Choroid plexus epithelial cell (primary cell): ENCODE measurements at places on chromosomes 6 and 20.

- no peak for DNase-seq
Measured at GRCh38 chr20:24040896-24041459, 52.4 kb upstream of the GGTLC1 start.

- DNase-seq, result peak; percentile 38
Measured at GRCh38 chr20:62002882-62003480, 62.7 kb downstream of the TAF4 start.

GRCh38 chr6:97864826-97865225 is 581.8 kb upstream of the MMS22L start:
- no peak for DNase-seq

- DNase-seq, result no peak
Measured at GRCh38 chr20:49823152-49823847, 10.7 kb downstream of the SLC9A8 start.

- no peak for DNase-seq
Measured at GRCh38 chr20:57738484-57738883, 28.7 kb upstream of the PMEPA1 start.

DNA sequence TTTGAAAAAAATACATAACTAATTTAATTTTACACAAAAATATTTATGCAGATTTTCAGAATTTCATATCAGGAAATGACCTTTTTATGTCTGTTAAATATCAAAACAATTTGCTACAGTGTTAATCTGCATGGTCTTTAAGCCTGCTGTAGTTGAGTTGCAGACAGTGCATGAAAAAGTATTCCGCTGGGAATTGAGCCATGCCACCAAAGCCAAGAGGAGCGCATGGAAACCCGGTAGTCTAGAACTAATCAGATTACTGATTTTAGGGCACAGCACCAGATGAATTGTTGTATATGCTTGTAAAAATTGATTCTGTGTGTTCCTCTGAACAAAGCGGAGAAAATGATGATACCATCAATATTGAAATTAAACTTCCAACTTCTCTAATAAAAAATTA is 34.3 kb upstream of the LAMP5 start:
- DNase-seq, result no peak

- peak; percentile 96 for DNase-seq
Measured at GRCh38 chr6:158174514-158174913, 6.4 kb downstream of the GTF2H5 start.
